ENCODE measurements at places on chromosomes 6 and 20.

GRCh38 chr6:149118737-149119653 lies 198.5 kb upstream of the TAB2 start:
- DNase-seq: no peak

- DNase-seq: no peak
Observed at GRCh38 chr6:21777846-21778245, 184.3 kb downstream of the SOX4 start.

DNA sequence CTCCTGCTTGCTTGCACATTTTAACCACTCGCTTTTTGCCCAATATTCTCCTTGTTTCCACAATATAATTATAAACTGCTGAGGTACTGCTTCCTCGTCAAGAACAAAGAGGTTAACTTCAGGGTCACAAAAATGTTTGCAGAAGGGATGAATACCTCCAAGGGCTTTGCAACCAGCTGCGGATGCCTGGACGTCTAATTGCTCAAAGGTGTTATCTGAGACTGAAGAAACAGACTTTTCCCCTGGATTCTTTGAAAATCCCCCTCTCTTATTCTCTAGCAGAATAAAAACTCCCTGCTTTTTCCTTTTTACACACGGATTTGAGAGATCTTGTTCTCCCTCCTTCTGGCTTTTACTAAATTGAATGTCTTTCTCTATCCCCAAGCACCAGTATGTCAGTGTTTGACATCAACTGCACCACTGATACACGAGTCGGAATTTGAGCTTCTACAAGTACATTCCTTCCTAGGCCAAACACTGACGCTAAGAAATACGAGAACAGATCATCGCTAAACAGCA lies 336 bp upstream of the SMPDL3A start:
- no peak for DNase-seq

GRCh38 chr20:37326666-37327065 lies 19.3 kb upstream of the SRC start:
- DNase-seq: no peak

- no peak for DNase-seq
Observed at GRCh38 chr20:9520086-9520485, 5.7 kb downstream of the LAMP5 start.

- no peak for DNase-seq
Observed at GRCh38 chr20:13424174-13424833, 203.2 kb downstream of the ISM1 start.

DNA sequence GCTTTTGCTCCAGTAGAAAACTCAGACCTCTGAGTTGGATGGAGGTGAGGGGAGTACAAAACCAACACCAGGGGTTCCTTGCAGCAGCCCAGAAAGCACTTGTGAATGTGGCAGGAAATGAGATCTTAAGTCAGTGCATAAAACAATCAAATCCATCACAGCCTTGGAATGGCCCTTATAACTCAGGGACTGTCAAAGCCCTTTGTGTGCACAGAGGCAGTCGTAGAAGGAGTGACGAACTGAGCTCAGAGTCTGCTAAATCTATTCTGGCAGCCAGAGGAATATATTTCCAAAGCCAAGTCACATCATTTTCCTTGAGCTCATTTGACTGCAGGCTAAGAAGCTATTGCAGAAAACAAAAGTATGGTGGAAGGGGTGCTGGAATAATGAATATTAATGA lies 676.6 kb downstream of the DHX35 start:
- no peak for DNase-seq

DNA sequence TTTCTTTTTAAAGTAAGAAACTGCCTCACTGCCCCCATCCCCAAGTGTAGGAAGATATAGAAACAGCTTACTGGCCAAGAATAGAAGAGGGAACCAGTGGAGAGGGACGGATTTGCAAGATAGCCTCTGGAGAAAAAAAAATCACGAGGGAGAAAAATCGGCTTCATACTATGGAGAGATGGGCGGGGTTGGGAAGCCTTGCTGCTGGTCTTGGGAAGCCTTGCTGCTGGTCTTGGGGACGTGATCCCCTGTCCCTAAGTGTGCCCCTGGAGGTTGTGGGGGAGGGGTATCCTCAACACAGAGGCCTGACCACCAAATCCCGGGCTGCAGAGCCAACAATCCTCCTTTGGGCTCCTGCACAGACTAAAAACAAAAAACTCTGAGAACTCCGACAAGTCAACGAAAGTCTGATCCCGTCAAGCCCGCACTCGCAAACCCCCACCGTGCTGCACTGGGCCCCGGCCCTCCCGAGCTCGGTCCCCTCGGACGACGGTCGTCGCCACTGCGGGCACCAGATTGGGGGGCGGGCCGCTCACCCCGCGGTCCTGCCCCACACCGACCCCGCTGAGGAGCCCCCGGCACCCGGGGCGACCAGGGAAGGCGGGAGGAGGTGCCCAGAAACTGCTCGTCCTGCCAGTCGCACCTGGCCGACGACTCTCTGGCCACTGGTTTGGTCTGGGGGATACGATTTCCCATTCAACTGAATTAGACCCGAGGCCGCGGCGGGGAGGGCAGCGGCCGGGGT lies 750 bp downstream of the MAP7 start:
- no peak for DNase-seq

DNA sequence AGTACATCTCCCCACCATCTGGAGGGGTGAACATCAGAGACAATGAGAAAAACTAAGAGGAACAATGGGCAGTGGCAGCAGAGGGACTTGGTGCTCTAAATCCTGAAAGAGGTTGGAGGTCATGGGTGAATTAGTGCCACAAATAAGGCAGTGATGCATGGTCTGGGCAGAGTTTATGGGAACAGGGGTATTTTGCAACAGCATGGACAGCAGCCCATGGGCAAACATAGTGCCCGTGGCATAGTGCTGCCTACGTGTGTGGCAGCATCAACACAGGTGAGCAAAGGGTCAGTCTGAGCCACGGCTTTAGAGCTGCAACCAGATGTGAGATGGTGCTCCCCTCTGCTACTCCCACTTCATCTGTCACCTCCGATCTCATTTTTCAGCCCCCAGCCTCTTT lies 459.1 kb upstream of the CITED2 start:
- no peak for DNase-seq

DNA sequence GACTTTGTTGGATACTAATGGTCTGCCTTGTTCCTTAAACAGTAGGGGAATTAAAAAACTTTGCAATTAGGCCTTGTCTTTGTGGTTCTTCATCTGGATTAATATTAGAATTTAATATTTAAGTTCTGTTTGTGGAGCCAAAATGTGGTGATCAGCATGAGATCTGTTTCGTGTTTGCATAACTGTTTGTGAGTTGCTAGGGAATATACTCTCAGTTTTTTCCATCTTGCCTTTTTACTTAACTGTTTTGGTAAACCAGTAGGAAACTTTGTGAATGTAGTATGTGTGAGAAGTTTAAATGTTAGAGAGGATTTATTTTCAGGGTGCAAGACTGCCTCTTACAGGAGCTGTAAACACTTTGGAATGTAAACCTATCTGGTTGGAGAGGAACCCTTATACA lies 35.6 kb downstream of the LRRC1 start:
- DNase-seq: no peak

DNA sequence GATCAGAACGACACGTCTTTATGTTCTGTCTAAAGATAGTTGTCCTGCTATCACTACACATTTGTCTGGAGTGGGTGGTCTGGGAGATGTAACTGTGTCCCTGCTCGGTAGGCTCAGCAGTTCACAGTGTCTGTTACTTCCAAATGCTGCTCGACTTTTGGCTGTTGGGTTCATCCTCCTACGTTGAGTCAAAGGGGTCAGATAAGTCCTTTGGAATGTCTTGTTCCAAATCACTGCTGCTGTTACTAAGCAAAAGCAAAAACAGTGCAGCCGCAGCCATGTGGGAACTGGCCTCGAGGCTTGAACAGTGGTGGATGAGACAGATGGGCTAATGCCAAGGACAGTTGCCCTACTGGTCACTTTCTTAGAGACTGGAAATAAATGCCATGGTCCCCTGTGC lies 272.2 kb upstream of the MAP3K7 start:
- no peak for DNase-seq

- DNase-seq: no peak
Observed at GRCh38 chr6:107491138-107491609, 1.3 kb downstream of the SOBP start.

GRCh38 chr6:67358241-67358640 lies 1276.8 kb upstream of the ADGRB3 start:
- DNase-seq: no peak

GRCh38 chr6:113464960-113465359 lies 392.2 kb upstream of the MARCKS start:
- DNase-seq: no peak

- DNase-seq: no peak
Observed at GRCh38 chr6:31465718-31466117, 32.2 kb upstream of the MICB start.

All from esophagus squamous epithelium (tissue), 5 donors.